ENCODE measurements at places on chromosomes 7 and 10.

- no peak for DNase-seq
Observed at GRCh38 chr10:18229826-18230225, 89.6 kb downstream of the CACNB2 start.

GRCh38 chr7:149007611-149008010 is 20.7 kb downstream of the PDIA4 start:
- no peak for DNase-seq

DNA sequence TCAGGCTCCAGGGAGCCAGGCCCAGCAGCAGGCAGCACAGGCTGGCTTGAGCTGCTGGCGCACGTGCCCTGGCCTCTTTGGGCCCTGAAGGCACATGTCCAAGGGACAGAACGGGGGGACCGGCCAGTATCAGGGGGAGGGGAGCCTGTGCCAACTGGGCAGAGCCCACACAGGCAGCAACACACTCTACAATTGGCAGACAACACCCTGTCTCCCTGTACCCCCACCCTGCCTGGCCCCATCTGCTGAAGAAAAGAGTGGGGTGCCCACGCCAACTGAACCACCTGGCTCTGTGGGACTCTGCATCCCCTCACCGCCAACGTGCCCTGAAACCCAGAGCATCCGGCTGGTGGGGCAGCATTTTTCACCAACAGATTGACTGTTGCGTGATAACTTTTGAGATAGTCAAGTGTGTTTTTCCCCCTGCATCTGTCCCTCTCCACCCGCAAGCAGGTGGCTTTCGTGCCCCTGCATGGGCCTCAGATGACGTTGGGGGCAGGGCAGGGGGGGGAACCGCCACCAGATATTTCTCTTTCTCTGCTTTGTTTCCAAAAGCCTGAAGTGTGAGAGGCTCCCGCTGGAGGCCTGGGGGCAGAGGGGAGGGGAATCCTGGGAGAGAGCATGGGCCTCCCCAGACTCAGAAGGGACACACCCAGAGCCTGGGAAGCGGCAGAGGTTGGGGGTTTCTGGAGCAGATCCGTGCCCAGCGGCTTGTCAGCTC is 21.8 kb downstream of the SLIT1 start:
- no peak for DNase-seq

DNA sequence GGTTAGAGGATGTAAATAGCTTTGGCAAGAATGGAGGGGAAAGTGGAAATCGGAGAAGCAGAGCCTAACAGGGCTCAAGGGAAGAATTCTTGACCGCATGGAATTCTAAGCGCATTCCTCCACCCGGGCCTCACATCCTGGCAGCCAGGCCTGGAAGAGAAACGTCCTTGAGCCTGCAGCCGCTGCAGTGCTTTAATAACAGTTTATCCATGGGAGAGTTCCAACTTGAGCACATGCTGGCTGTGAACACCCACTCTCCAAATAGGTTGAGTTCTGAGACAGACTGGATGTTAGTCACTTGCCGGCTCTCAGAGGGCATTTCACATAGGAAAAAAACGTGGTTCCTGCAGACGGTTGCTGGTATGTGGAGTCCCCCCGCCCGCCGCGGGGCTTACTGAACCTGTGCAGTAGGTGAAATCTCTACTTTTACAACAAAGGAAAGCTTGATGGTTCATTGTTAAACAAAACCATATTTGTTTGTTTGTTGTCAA is 61.4 kb upstream of the STEAP1B start:
- DNase-seq: no peak

DNA sequence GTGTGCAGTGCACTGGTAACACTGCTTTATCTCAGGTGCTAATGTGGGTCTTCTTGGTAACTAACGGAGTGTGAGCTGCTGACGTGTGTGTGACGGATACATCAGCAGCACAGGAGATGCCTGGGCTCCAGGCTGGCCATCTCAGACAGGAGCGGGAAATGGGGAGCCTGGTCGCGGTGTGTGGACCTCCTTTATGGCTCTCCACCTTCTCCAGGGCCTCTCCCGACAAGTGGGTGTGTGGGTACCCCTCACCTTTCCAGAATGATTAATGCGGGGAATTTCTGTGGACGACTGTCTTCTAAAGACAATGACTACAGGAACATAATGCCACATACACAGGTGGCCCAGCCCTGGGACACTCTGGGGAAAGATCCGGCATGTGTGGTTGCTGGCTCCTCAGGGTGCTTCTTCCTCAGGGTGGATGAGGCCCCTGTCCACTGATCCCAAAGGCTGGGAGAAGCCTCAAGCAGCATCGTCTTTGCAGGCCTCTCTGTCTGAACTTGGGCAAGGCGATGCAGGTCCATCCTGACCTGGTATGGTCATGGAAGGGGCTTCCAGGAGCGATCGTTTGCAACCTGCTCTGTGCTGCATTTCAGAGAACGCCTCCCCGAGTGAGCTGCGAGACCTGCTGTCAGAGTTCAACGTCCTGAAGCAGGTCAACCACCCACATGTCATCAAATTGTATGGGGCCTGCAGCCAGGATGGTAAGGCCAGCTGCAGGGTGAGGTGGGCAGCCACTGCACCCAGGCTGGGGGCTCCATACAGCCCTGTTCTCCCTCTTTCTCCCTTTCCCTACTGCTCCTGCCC is 20.3 kb upstream of the CSGALNACT2 start:
- no peak for DNase-seq

DNA sequence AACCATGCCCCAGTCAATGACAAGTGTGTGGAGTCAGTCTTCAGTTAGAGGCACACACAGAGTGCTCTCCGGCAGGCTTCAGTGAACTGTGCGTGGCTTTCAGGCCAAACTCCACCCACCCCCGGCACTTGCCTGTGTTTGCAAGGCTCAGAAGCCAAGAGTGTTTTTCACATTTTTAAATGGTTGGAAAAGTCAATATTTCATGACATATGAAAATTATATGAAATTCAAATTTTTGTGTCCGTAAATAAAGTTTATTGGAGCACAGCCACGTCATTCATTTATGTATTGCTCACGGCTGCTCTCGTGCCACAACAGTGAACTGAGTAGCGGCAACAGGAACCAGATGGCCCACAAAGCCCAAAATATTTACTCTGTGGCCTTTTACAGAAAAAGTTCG is 104.7 kb downstream of the SFMBT2 start:
- DNase-seq: no peak

DNA sequence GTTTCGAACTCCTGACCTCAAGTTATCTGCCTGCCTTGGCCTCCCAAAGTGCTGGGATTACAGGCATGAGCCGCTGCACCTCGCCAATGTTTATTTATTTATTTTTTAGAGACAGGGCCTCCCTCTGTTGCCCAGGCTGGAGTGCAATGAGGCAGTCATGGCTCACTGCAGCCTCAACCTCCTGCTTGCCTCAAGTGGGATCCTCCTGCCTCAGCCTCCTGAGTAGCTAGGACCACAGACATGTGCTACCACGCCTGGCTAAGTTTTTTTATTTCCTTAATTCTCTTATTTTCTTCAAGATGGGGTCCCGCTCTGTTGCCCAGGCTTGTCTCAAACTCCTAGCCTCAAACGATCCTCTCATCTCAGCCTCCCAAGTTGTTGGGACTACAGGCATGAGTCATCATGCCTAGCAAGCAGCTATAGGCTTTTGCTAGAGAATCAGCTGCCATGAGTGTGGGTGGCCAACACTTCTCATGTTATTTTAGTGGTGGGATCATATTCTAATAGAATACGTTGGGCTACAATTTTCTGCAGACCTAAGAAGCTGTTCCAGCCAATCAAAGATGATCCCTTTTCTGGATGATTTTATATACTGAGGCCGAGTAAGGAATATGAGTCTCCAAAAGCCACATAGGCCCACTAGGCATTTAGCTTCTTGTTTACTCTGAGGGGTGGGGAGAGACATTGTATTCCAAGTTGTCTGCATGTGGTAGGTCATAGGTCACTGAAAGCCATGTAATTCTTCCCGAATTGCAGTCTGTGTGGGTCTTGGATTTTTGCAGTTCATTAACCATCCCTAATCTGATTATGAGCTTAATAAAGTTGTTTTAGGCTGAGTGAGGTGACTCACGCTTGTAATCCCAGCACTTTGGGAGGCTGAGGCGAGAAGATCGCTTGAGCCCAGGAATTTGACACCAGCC is 7.6 kb upstream of the TMEM248 start:
- no peak for DNase-seq

GRCh38 chr7:148079206-148080080 is 511.1 kb upstream of the C7orf33 start:
- DNase-seq: no peak

GRCh38 chr10:24502801-24503460 is 220.8 kb downstream of the ARHGAP21 start:
- DNase-seq: no peak

- DNase-seq: no peak
Observed at GRCh38 chr7:47358944-47359588, 222.8 kb downstream of the TNS3 start.

DNA sequence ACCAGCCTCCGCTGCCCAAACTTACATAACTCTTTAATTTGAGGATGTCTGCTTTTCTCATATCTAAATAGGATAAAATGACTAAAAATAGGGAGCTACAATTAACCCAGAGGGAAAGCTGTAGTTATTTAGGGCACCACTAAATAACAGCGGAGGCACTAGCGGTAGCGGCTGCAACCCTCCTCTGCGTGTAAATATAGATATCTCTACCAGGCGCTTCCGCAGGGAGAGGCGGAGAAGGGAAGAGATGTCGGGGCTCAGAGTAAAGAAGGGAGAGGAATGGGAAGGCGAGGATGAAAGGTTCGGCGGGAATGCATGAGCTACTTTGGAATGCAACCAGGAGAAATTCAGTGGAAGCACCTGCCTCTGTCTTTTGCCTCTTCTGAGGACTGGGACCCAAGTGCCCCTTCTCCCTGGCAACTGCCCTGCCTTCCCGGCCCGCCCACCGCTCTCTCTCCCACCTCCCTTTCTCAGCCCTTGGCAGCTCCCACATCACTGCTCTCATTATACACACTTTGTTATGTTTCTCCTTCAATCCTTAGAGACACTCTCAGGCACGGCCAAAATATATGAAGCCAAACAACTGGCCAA is 698.3 kb downstream of the PARD3 start:
- DNase-seq: no peak

DNA sequence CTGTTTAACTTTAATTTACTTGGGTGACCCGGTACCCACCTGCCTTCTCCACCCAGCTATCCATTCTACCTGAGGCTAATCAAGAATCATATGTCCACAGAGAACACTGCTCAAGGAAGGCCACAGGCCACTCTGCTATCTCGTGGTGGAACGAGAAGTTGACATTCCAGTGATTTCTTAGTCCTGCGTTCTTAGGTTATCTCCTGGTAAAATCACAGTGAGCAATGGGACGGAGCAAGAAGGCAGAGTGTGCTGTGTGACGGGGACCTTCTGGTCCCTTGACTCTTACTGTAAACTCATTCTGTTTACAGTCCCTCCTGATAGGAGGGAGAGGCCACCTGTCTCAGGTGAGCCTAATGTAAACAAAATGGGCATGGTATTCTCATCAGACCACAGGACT is 256.6 kb downstream of the TNS3 start:
- DNase-seq: no peak

- no peak for DNase-seq
Observed at GRCh38 chr7:158276414-158277218, 311.0 kb downstream of the PTPRN2 start.

GRCh38 chr10:7233259-7233991 is 177.4 kb downstream of the SFMBT2 start:
- DNase-seq: no peak

DNA sequence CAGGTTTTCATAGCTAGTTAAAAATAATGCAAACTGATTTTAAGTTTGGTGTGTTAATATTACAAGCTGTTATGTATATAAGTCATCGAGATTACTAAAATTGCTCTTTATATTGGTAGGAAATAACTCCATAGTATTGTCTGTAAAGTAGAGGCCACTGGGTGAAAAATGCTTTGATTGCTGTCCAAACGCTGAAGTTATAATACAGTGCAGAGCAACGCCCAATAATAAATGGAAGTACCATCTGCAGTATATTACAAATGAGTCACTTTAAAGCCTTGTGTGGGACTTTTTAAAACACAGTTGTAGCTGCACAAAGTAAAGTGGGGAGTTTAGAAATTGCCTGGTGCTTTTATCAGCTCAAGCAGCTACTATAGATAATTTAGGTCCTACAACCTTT is 196.1 kb downstream of the NXPH1 start:
- DNase-seq: no peak

GRCh38 chr10:127580822-127581221 is 31.7 kb downstream of the NPS start:
- no peak for DNase-seq

DNA sequence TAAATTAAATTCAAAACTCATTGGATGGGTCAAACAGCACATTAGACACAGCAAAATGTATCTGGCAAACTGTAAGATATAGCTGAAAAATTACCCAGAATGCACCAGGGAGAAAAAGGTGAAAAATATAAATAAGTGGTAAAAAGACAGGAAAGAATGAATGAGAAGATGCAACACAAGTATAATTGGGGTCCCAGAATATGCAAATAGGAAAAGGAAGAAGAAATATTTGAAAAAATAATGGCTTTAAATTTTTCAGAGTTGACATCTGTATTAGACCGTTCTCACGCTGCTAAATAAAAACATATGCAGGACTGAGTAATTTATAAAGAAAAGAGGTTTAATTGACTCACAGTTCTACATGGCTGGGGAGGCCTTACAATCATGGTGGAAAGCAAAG is 167.7 kb upstream of the PLXNA4 start:
- no peak for DNase-seq

- DNase-seq: no peak
Observed at GRCh38 chr7:78125884-78126283, 327.3 kb downstream of the PHTF2 start.

- no peak for DNase-seq
Observed at GRCh38 chr10:79181698-79182521, 113.1 kb downstream of the ZMIZ1 start.

GRCh38 chr10:120646738-120647456 is 189.9 kb downstream of the PLPP4 start:
- DNase-seq: no peak

GRCh38 chr7:103447073-103447960 is 1.3 kb upstream of the SLC26A5 start:
- DNase-seq: peak; percentile 6

DNA sequence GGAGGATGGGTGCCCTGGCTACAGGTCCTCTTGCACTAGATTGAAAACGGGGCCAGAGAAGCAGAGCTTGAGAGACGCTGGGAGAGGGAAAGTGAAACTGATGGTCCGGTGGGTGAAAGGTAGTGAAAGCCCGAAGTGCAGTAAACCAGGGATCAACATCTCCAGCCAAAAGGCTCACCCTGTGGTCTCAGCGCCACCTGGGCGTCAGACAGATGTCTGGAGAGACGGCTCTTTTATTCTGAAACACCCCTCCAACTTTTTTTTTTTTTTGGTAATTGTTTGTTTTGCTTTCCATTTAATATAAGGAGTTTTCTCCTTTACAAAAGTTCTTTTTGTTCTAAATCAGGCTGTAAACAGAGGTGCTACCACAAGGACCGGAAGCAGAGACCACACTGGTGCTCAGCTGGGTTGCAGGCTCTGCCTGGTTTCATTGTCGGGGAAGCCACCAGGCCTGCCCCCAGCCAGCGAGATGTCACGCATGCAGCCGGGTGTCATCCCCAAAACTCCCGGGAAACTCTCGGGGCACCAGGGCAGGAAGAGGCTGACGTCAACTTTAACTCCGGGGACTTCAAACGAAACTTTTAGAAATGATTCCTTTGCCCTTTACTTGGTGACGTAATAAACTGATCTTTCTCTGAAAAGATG is 11.2 kb downstream of the IL2RA start:
- DNase-seq: peak; percentile 91

GRCh38 chr7:125663961-125664360 is 734.3 kb upstream of the POT1 start:
- no peak for DNase-seq

Measured in activated CD4-positive, alpha-beta T cell treated with anti-CD3 and anti-CD28 coated beads for 4 hours (primary cell).